ENCODE measurements at places on chromosomes 2 and 18. TPM values are rescaled to one million over a fixed set of nuclear protein-coding genes. Genes with fewer than 3 reads are reported as not detected.

DNA sequence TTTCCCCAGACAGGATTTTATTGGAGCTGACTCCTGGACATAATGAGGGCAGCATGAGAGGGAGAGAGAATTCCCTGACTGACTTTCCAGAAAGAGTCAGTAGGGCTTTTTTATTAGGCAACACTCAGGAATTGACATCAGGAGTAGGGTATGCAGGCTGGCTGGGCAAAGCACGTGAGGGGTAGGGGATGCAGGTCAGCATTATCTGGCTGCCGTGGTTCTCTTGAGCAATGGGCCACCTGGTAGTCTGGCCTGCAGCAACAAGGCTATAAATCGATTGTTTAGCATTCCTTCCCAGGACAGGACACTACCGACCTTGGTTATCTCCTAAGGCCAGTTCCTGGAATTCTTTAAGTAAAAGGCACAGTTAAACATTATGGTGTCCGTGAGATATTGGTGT, 160.8 kb upstream of the AGAP1 start:
- no peaks in the 10 kb centered on the region for H3K36me3 ChIP-seq
- peaks cover 4% of the 10 kb centered on the region for H3K4me1 ChIP-seq
- no peaks in the 10 kb centered on the region for H3K27me3 ChIP-seq
- H3K4me3 ChIP-seq = no peak overlapping the region
- H3K27ac ChIP-seq = no peak overlapping the region

GRCh38 chr2:196987298-196987648, 60.8 kb upstream of the PGAP1 start:
- peaks cover 33% of the 10 kb centered on the region for H3K4me1 ChIP-seq
- H3K27ac ChIP-seq = peak overlapping the region; percentile 88
- no peaks in the 10 kb centered on the region for H3K27me3 ChIP-seq
- H3K4me3 ChIP-seq = no peak overlapping the region
- no peak for DNase-seq

DNA sequence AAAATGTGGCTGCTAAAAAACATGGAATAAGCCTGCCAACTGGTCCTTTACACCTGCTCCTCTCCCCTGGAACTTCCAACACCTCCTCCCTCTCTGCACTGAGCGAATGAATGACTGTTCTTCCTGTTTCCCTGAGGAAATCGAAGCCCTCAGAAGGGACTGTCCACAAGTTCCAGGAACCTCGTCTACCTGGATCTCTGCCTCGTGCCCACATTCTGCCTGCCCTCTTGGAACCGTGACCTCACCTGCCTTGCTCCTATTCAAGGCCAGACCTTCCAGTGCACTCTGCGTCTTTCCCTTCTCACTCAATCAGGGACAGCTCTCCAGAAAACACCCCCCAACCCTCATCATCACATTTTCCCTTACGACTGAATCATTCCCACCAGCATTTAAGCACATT, 4.4 kb upstream of the CAB39 start:
- H3K4me1 ChIP-seq = peaks cover 4% of the 10 kb centered on the region
- H3K36me3 ChIP-seq = no peaks in the 10 kb centered on the region
- no peak for DNase-seq
- peaks cover 2% of the 10 kb centered on the region for H3K27me3 ChIP-seq

The MEIS1 gene
- total RNA-seq = 255 TPM

The INPP5D gene
- total RNA-seq = 40.8 TPM
